Umbilical cord (tissue), 2 donors: ENCODE measurements at places on chromosomes 2 and 18. TPM values are rescaled to one million over a fixed set of nuclear protein-coding genes. Genes with fewer than 3 reads are reported as not detected.

Gene FASTKD2
- 29.1 TPM for total RNA-seq

Gene CRYGD
- not detected for total RNA-seq

Gene REEP1
- 4.1 TPM for total RNA-seq

Gene IL1B
- total RNA-seq = 3.1 TPM

Gene IL1R1
- total RNA-seq = 82.3 TPM

Gene SERPINB7
- 31.1 TPM for total RNA-seq

Gene POTEI
- total RNA-seq = 0.96 TPM

Gene MYCN
- 2.2 TPM for total RNA-seq

Gene GRB14
- 0.48 TPM for total RNA-seq

Gene CCDC85A
- total RNA-seq = 8.4 TPM

Gene LOXL3
- 68.1 TPM for total RNA-seq

Gene MPHOSPH10
- 29.9 TPM for total RNA-seq

Gene C1QL2
- total RNA-seq = 0.48 TPM

Gene NAT8
- not detected for total RNA-seq

Gene GPR45
- not detected for total RNA-seq

Gene CFAP221
- total RNA-seq = 20.7 TPM

Gene BBS5
- total RNA-seq = 13.7 TPM

Gene PTPN18
- total RNA-seq = 22.9 TPM

Gene PAIP2B
- 6.3 TPM for total RNA-seq

Gene SLC9A4
- 1.2 TPM for total RNA-seq

Gene RESP18
- not detected for total RNA-seq

Gene PIEZO2
- 37.3 TPM for total RNA-seq

Gene SKOR2
- total RNA-seq = 0.48 TPM

Gene CHN1
- 46.0 TPM for total RNA-seq

Gene FBLN7
- 1.2 TPM for total RNA-seq

Gene GFPT1
- 52.2 TPM for total RNA-seq

Gene SIX2
- total RNA-seq = 0.48 TPM

Gene MRPS5
- total RNA-seq = 44.1 TPM

Gene TMEM182
- total RNA-seq = 20.2 TPM

Gene AOX1
- total RNA-seq = 7.7 TPM

Gene NIF3L1
- 29.4 TPM for total RNA-seq
